ENCODE measurements at places on chromosomes 6 and 20.

- DNase-seq: no peak
These were observed 31.1 kb upstream of the CARMIL1 start for GRCh38 chr6:25248123-25248522.

- no peak for DNase-seq
These were observed 111.8 kb downstream of the FOXA2 start for GRCh38 chr20:22472447-22473100.

GRCh38 chr6:73364549-73364948, 2.1 kb downstream of the KHDC3L start:
- DNase-seq: no peak

DNA sequence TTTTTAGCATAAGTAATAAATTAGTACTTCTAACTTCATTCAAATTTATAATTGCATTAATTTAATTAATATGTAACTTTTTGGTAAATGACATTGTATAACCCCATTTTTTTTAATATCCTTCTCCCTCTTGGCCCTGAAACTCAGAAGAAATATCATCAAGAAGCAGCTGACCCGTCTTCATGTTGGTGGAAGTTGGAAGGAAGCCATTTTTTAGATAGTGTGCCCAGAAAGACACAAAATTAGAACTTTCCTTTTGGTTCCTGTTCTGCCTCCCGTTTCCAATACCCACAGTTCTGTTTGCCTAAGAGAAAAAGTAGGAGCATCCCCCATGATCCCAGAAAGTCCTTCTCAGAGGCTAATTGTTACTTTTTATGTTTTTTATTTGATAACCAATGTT, 65.5 kb downstream of the PLCB4 start:
- no peak for DNase-seq

GRCh38 chr20:63657260-63657936, 714 bp upstream of the RTEL1 start:
- DNase-seq: no peak

- no peak for DNase-seq
These were observed 21.9 kb downstream of the DYNLT1 start for GRCh38 chr6:158622545-158623190.

DNA sequence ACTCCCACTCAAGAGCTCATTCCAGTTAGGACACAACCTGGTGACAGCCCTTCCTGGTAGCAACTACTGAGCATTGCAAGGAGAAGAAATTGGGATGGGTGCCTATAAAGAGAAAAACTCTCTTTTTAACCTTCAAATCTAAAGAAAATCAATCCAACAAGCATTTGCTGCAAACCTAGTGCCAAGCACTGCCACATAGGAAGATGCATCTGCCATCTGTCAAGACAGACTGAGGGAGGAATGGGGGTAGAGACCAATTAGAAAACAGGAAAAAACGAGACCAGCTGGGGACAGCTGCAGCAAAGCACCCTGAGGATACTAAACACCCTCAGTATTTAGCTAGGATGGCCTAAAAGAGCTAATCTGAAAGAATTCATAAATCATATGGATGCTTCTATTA, 27.9 kb downstream of the HLA-DMB start:
- no peak for DNase-seq

- DNase-seq: no peak
These were observed 551.2 kb downstream of the QKI start for GRCh38 chr6:163965426-163966348.

DNA sequence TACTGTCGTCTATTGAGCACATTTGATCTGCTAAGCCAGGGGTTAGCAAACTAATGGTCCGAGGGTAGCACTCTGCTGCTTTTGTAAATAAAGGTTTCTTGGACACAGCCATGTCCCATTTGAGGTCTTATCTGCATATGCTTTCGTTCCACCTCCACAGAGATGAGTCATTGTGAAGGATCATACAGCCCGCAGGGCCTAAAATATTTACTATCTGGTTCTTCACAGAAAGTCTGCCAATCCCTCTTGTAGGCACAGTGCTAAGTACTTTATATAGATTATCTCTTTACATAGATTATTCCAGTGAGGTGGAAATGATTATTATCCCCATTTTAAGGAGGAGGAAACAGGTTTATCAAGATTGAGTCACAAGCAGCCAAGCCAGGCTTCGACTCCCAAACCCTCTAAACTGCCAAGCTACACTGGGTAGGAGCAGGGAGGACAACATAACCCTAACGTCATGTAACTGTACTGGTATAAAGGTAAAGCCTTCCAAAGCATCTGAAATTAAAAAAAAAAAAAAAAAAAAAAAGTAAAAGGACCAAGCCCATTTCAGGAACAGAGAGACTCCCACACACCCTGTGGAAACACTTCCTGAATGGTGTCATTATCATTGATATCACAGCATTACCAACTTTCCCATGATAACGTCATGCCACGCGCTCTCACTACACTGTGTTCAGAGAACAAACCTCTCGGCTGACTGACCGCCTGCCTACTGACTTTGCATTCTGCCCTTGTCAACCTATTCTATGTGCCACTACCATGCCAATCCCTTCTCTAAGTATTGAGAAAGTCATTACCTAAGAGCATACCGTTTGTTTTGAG, 101.0 kb downstream of the KIF16B start:
- DNase-seq: no peak

- no peak for DNase-seq
These were observed 445.2 kb upstream of the ID4 start for GRCh38 chr6:19391926-19392325.

- DNase-seq: no peak
These were observed 1179.6 kb downstream of the HACE1 start for GRCh38 chr6:103680116-103680515.

DNA sequence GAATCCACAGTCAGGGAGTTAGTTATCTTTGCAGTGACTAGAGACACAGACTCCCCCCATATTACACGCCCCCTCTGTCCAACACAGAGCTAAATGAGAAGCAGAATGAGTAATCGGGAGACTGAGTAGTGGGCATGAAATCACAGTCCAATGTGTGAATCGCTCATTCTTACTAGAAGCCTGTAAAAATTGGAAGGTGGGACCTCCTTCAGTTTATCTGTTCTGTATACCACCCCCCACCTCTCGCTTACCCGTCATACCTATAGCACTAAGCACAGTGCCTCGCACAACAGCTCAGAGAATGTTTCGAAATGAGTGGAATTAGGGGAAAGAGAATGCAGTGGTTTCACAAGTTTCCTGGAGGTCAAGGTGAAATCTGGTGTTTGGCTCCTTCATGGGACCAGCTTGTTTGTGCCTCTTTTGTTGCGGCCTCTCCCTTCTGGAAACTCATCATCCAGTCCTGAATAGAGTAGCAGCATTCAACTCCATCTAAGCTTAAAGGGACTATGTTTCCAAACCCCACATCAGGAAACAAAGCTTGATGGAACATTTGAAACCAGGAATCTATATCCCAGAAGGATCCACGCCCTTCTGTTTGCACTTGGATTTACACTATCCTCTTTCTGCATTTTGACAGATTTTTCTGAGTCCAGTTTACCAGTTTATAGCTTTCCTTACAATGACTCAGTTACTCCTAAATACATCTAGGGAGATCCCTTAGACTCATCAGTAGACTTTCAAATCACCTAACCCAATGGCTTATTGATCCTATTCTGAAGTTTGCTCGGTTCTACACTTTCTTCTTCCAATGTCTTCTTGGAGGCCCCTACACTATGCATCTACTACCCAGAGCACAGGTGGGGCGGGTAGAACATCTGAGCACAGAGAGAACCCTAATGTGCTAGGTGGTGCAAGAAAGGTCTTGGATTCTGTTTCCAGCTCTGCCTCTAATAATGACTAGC, 59.2 kb upstream of the PIM1 start:
- no peak for DNase-seq

DNA sequence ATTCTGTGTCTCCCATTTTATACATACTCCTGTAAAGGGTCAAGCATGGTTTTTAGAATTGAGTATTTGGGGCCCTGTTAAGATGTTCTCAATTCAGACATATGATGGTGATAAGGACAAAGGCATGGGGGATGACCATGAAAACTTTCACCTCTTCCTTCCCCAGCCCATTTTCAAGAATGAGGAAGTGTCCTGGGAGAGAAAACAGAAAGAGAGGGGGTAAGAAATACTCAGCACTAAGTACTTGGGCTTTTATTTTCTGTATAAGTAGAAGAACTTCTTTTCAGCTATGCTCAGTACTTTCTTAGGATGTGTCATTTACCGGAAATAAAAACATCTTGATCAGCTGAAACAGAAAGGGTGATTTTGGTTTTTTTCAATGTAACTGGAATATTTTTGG, 10.9 kb upstream of the MBOAT1 start:
- DNase-seq: no peak

DNA sequence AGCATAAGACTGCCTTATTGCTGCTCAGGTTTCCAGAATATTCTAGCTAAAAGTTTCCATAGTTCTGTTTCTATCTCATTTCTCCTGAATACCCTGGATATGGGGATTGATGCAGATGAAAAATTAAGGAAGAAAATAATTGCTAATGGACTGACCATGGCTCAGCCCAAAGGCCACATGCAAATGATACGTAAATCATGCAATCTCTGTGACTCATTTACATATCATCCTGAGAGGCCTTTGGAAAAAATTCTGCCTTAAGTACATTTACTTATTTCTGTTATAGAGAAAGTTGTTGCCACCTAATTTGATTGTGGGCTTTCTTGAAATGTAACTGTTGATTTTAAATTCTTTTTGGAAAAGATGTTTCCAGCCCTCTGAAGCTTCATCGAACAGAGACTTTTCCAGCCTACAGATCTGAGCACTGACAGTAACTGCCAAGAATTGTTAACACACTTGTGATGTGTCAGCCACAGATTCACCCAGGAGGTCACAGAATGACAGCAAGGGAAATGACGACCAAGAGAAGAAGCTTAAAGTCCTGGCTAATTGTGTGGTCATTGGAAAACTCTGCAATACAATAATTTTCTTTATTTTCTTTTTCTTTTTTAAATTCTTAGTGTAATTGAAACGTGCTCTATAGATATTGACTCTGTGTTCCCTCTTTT, 174.8 kb downstream of the DOK5 start:
- DNase-seq: no peak

DNA sequence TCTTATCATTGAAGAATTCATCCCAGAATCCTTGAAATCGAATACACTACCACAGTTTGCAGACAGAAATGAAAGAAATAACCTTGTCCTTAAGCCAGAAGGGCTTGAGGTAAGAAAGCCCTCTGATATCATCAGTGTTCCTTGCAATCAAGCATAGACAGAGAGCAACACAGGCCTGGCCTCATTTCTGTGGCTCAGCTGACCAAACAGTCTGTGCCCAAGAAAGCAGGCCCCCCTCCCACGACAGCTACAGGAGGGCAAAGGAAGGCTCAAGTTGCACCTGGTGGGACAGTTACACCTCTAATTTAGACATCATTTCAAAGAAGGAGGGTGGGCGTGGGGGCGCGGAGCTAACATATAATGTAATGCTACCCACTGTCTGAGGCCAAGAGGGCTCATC, 21.6 kb downstream of the KIF16B start:
- DNase-seq: no peak

GRCh38 chr6:157528931-157529653, 148.1 kb downstream of the ZDHHC14 start:
- no peak for DNase-seq

- no peak for DNase-seq
These were observed 97.4 kb upstream of the JARID2 start for GRCh38 chr6:15148356-15148946.

DNA sequence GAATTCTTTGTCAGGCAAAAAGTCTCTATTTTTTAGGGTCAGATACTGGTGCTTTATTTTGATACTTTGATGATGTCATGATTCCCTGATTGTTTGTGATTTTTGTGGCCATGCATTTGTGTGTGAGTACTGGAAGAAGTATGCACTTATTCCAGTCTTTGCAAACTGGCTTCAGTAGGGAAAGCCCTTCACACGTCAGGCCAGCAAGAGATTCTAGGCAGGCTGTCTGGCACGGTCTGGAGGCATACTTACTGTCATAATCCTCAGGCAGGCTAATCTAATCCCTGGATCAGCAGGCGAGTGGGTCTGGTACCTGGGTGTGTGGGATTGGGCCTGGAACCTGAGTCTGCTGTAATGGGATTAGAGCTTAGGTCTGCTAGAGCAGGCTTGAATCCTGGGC, 391.8 kb upstream of the MMS22L start:
- no peak for DNase-seq
